ENCODE measurements at places on chromosomes 1 and 21.

DNA sequence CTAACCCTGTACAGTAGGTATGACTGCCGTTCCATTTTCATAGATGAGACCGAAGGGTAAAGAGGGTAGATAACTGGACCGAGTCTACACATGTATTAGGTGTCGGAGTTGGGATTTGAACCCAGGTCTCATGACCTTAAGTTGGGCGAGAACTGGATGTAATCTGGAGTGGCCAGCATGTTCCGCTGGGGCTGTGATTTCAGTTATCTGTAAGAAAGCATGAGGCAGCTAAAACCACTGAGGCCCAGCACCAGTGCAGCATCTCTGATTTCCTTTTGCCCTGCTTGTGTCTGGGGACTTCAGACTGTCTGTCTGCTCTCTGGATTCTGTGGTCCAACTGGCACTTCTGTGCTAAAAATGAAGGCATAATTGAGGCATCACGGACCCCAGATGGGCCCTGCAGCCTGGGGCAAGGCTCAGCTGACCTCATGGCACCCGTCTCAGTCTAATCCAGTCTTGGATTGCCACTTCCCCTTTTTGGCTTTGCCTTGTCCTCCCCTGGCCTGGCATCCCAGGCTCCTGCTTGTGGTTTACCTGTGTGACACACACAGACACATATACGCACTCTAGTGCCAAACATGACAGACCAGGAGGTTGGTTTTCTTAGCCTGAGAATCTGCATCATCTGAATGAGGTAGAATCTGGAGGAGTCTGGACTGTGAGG, 180.2 kb downstream of the KIF26B start:
- no peak overlapping the region for H3K27ac ChIP-seq
- H3K4me1 ChIP-seq = no peaks in the 10 kb centered on the region
- H3K27me3 ChIP-seq = no peaks in the 10 kb centered on the region
- no peak for DNase-seq
- H3K4me3 ChIP-seq = no peak overlapping the region

DNA sequence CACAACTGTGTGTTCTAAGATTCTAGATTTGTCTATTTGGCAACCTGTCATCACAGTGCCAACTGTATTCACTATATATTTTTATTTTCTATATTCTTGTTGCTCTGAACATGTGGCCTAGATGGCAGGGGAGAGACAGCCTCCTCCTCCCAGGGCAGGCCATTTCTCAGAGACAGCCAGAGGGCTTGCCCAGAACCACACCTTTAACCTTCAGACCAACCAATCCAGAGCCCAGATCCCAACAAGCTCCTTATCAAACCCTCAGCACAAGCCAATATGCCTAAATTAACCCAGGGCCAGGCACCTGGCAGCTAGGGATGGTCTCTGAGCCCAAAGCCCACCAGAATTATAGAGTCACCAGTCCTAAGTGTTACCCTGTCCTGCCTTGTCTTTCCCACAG, 19.3 kb downstream of the TRIM11 start:
- no peaks in the 10 kb centered on the region for H3K4me1 ChIP-seq
- DNase-seq = no peak
- no peaks in the 10 kb centered on the region for H3K36me3 ChIP-seq
- no peak overlapping the region for H3K4me3 ChIP-seq

DNA sequence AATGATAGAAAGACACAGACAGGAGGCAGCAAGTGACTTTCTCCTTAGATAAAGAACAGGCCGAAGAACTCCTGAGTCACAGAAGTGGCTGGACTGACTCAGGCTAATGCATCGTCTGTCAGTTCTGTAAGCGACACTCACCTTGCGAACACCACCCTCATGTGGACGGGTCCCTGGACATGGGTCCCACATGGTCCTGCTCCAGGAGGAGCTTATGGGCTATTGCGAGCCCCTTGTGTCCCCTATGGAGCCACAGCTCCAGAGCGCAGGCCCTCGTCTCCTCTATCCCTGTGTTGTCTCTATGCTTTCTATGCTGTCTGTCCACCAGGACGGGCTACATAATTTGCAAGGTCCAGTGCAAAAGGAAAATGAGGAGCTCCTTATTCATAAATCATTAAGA, 85.8 kb downstream of the TRABD2B start:
- H3K27me3 ChIP-seq = no peaks in the 10 kb centered on the region
- H3K36me3 ChIP-seq = no peaks in the 10 kb centered on the region
- no peak for DNase-seq
- H3K27ac ChIP-seq = no peak overlapping the region
- H3K4me1 ChIP-seq = no peaks in the 10 kb centered on the region
- H3K4me3 ChIP-seq = no peak overlapping the region

- peaks cover 5% of the 10 kb centered on the region for H3K27me3 ChIP-seq
- no peak for DNase-seq
- no peak overlapping the region for H3K4me3 ChIP-seq
- H3K27ac ChIP-seq = no peak overlapping the region
- no peaks in the 10 kb centered on the region for H3K36me3 ChIP-seq
- no peaks in the 10 kb centered on the region for H3K4me1 ChIP-seq
Observed at GRCh38 chr1:18836654-18837053, 22.8 kb downstream of the TAS1R2 start.

GRCh38 chr21:37862536-37862935, 53.7 kb downstream of the KCNJ6 start:
- no peaks in the 10 kb centered on the region for H3K27me3 ChIP-seq
- no peaks in the 10 kb centered on the region for H3K4me1 ChIP-seq

DNA sequence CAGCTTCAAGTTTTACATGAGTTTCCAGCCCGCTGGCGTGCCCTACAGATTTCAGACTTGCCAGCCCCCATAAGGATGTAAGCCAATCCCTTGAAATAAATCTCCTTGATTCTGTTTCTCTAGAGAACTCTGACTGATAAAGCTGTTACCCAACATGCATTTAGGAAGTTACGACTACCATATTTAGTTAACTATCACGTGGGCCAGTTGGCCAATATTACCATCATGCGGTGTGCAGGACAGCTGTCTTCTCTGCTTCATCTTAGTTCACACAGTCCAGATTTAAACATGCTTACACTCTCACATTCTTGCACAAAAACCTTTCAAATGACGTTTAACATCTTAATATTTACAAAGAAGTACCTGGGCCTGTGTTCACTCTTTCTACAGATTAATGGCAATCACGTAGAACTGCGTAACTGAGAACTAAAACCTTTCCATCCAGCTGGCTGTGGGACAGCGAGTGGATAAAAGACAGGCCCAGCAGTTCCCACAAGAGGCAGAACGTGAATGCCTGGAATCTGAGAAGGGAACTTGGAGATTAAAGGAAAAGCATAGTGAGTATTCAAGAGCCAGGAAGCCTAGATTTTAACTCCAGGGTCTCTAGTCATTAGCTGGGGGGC, 20.8 kb downstream of the FAM177B start:
- no peaks in the 10 kb centered on the region for H3K27me3 ChIP-seq
- no peaks in the 10 kb centered on the region for H3K4me1 ChIP-seq
- H3K27ac ChIP-seq = no peak overlapping the region
- no peak overlapping the region for H3K4me3 ChIP-seq
- H3K36me3 ChIP-seq = no peaks in the 10 kb centered on the region
- DNase-seq = no peak

DNA sequence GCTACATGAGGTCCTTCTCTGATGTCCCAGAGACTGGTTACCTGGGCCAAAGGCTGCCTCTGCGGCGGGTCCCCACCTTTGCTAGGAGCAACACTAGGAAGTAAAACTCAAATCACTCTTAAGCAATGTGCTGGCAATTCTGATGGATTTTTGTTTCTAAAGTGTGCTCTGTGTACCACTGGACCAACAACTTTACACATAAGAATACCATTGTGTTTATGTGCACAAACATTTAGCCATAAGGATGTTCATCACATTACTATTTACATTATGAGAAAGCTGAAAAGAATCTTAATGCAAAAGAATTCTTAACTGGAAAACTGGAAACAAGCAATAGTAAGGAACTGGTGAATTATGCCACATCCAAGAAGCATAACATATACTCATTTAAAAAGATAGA, 38.6 kb downstream of the SSBP3 start:
- H3K27ac ChIP-seq = no peak overlapping the region
- no peaks in the 10 kb centered on the region for H3K36me3 ChIP-seq
- peaks cover 69% of the 10 kb centered on the region for H3K4me1 ChIP-seq
- no peak overlapping the region for H3K4me3 ChIP-seq
- no peaks in the 10 kb centered on the region for H3K27me3 ChIP-seq
- no peak for DNase-seq

DNA sequence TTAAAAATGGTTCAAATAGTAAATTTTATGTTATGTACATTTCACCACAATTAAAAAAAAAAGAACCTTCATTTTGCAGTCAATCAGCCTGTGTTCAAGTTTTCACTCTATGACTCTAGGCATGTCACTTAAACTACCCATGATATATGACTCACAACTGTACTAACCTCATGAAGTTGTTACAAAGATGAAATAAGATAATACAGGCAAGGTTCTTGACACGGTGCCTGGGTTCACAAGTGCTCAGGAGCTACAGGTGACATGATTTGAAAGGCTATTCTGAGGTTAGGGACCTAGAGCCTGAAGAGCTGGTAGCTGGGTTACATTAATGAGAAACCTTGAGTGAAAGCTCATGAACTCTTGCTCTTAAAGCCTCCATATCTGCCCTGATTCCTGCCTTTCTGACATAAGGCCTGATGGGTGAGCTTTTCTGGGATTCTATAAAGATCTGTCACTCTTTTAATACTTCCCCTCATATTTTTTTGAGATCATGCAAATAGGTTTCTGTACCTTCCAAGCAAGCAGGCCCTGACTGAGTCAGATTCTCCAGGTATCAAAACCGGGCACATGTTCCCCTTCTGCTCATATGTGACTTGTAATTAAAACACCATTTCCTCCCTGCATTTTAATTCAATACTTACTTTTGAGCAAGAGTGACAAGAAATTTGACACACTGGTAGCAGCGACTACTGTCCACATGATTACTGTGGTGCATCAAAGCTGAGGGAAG, 34.0 kb downstream of the PCSK9 start:
- no peak overlapping the region for H3K4me3 ChIP-seq
- no peaks in the 10 kb centered on the region for H3K27me3 ChIP-seq
- H3K4me1 ChIP-seq = peaks cover 7% of the 10 kb centered on the region
- DNase-seq = peak; percentile 63
- no peaks in the 10 kb centered on the region for H3K36me3 ChIP-seq

GRCh38 chr1:236691348-236691747, 5.0 kb downstream of the ACTN2 start:
- H3K27me3 ChIP-seq = no peaks in the 10 kb centered on the region
- no peak for DNase-seq
- H3K36me3 ChIP-seq = no peaks in the 10 kb centered on the region
- H3K4me1 ChIP-seq = peaks cover 56% of the 10 kb centered on the region

DNA sequence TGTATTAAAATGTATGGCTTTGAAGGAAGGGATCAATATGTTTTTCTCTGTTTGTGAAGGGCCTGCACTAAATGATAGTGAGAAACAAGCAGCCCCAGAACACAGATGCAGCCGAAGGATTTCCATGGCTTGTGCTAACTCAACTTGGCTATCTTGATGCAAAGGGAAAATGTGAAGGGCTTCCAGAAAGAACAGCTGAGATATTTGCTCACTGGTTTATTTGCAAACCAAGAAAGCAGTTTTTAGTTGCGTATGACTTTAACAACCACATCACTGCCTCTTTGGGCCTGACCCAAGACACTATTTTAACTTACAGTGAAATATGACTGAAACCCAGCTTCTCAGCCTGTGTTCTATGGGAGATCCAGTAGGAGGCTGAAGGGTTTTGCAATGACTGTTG, 369.9 kb downstream of the SETD4 start:
- no peaks in the 10 kb centered on the region for H3K4me1 ChIP-seq
- H3K36me3 ChIP-seq = no peaks in the 10 kb centered on the region
- no peak for DNase-seq
- no peak overlapping the region for H3K27ac ChIP-seq
- no peak overlapping the region for H3K4me3 ChIP-seq

GRCh38 chr1:202805886-202806844, 2.1 kb downstream of the KDM5B start:
- H3K27ac ChIP-seq = peak overlapping the region; percentile 82
- peaks cover 19% of the 10 kb centered on the region for H3K4me1 ChIP-seq
- no peaks in the 10 kb centered on the region for H3K36me3 ChIP-seq

- H3K27ac ChIP-seq = no peak overlapping the region
- no peak overlapping the region for H3K4me3 ChIP-seq
- DNase-seq = no peak
- H3K36me3 ChIP-seq = no peaks in the 10 kb centered on the region
- H3K4me1 ChIP-seq = no peaks in the 10 kb centered on the region
Observed at GRCh38 chr1:185368313-185368855, 51.3 kb upstream of the IVNS1ABP start.

DNA sequence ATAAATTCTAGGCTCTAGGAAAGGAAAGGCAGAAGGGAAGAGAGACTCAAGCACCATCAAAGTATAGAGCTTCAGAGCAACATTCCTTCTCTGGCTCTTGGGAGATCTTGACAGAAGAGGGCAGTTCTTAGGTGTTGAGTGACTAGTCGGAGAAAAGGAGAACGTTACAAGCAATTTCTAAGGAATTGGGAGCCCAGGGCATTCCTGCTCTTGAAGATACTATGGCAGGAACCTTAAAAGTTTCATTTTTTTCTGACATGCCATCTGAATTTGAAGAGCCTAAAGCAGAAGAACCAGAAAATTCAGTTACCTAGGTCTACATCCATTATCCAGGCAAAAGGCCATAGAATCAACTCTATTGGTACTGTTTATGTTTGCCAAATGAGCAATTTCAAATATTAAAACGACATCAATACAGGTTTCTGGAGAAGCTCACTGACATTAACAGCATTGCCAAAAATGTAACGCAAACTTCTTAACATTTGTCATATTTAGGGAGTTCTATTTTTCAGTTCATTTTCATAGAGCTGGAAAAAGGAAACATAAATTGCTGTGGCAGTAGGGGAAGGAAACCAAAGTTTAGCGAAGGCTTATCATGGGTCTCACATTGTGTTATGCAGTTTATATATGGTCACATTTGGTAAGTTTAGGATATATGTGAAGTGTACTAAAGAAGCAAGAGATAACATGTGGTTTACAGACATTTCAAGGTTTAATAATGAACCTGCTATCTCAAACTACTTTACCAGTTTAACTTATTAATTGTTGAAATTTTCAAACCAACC, 210.1 kb upstream of the NRIP1 start:
- no peak overlapping the region for H3K4me3 ChIP-seq
- H3K4me1 ChIP-seq = no peaks in the 10 kb centered on the region
- no peaks in the 10 kb centered on the region for H3K36me3 ChIP-seq
- no peaks in the 10 kb centered on the region for H3K27me3 ChIP-seq
- DNase-seq = no peak
- no peak overlapping the region for H3K27ac ChIP-seq

DNA sequence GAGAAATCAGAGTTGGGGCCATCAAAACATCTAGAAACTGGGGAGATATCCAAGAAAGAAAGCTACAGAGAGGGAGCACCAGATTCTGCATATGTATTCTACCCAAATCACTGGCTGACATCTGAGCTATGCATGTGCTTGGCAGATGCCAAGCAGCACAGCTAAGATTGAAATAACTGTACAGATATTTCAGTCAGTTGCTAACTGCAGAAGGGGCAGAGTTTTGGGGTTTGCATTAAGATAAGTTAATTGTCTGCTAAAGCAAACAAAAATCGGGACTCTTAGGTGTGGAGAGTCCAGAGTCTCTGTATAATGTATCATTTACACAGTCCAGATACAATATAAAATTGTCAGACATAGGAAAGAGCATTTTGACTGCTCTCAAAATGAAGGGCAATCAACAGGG, 437.1 kb downstream of the PTBP2 start:
- no peaks in the 10 kb centered on the region for H3K27me3 ChIP-seq
- no peak overlapping the region for H3K27ac ChIP-seq
- H3K36me3 ChIP-seq = no peaks in the 10 kb centered on the region
- peaks cover 5% of the 10 kb centered on the region for H3K4me1 ChIP-seq
